ENCODE measurements at places on chromosomes 4 and X.

- DNase-seq = no peak
These were observed 37.2 kb downstream of the MAP9 start for GRCh38 chr4:155339588-155339987.

- DNase-seq = no peak
These were observed 48.6 kb downstream of the ADGRL3 start for GRCh38 chr4:61248705-61249104.

DNA sequence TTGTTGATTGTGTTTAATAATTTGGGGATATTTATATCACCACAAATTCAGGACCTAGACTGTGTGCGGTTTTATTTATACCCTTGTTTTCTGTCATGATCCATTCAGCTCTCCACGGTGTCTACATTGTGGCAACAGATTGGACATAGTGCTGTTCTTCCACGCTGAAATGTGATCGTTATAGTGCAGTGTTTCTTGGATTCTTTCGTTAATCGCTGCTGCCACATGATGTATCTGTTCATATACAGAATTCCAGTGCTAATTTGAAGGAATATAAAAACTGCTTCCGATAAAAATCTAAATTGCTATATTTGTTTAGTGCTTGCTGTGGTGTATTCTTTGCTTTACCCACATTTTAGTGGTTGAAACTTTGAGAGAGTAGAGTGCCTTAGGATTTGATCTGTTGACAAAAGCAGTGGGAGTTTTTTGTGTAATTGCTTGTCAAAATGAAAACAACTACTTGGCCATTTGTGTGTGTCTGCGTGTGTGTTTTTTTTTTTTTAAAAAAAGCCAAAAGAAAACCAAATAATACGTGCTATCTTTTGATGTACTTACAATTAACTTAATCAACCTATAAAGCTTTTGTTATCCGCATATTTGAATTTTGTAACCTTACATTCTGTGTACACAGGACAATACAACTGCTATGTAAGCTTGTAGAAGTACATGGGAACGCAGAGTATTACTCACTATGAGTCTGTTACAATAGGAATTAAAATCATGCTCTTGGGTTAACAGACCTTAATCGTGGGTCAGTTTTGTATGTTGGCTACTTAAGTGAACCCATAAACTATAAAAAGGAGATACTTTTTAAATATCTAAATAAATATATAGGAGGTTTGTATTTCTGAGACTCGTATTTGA is 353.3 kb downstream of the ARHGAP24 start:
- DNase-seq = no peak

GRCh38 chr4:55178226-55179005 is 53.0 kb upstream of the KDR start:
- DNase-seq = no peak

DNA sequence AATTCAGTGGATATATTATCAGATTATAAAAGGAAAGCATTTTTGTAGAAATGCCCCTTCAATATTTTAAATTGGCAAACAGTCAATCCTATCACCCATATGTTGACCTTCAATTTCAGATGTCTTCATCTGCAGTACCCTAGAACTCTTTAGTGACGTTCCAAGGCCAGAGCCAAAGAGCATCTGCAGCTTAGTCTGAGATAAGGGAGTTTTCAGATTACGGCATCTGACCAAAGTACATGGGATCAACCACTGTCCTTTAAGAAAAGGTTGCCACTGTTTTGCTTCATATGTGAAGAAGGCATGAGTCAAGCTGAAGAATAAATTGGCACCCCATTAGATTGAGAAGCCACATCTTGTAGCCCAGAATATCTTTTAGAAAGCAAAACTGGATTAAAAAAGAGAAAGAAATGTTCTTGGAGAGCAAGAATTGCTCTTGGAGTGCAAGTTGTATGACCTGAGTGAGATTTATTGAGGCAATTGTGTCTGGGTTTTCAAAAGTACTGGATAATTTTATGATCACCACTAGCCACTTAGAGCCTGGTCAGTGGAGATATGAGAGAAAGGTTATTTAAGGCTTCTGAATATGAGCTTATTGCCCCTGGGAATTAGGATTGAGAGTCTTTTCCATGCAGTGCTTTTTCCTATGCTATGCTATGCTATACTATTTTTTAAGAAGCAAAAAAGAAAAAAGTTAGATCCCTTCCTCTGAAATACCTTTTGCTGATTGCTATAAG is 251.9 kb upstream of the NR3C2 start:
- DNase-seq = no peak

DNA sequence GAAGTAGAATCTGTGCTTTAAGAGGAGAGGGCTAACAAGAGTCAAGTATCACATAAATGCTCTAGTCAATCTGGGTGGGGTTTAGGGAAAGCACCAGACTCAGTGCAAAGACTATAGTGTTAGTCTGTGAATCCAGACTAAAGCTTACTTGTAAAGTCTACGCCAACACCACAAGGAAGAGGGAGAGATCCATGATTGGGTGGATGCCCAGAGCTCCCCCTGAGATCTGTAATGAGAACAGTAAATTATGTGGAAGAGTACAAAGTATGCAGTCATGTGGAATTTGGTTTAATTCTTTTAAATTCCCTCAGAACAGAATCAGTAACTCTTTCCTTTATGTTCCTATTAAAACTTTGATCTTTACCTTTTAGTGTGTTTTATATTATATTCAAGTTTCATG is 354.7 kb upstream of the SPANXN4 start:
- no peak for DNase-seq

- DNase-seq = no peak
These were observed 18.2 kb downstream of the PRDM8 start for GRCh38 chr4:80215449-80216052.

DNA sequence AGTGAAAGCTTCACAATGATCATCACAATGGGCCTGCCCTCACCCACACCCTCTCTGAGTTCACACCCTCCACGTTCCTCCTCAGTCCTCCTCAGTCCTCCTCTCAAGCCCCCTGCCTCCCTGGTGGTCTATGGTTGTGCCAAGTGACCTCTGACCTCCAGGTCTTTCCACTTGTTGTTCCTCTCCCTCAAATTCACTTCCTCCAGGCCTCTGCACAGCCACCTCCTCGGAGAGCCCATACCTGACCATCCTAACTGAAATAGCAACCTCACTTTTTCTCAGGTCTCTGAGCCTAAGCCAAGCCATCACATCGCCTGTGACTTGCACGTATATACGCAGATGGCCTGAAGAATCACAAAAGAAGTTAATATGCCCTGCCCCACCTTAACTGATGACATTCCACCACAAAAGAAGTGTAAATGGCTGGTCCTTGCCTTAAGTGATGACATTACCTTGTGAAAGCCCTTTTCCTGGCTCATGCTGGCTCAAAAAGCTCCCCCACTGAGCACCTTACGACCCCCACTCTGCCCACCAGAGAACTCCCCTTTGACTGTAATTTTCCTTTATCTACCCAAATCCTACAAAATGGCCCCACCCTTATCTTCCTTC is 293.4 kb upstream of the TENM3 start:
- no peak for DNase-seq

GRCh38 chr4:73010789-73011628 is 58.5 kb downstream of the COX18 start:
- no peak for DNase-seq

DNA sequence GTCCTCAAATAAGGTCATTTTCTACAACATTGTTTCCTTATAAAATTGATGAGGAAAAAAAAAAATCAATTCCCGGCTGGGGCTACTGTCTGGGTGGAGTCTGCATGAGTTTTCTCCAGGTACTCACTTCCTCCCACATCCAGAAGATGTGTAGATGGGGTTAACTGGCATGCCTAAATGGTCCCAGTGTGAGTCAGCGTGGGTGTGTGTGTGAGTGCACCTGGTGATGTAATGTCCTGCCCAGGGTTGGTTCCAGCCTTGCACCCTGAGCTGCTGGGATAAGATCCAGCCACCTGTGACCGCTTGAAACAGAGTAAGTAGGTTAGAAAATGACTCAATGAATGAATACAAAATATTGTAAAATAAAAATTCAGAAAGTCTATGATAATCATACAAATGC is 11.1 kb downstream of the USP26 start:
- no peak for DNase-seq

GRCh38 chrX:53268173-53268572 is 13.2 kb downstream of the IQSEC2 start:
- DNase-seq = no peak

GRCh38 chrX:67563469-67564448 is 19.9 kb downstream of the AR start:
- peak; percentile 8 for DNase-seq

GRCh38 chr4:176320976-176321361 is 1.2 kb downstream of the SPCS3 start:
- DNase-seq = no peak

GRCh38 chr4:72006586-72006985 is 25.2 kb upstream of the NPFFR2 start:
- DNase-seq = no peak

- no peak for DNase-seq
These were observed 9.4 kb downstream of the NAT8L start for GRCh38 chr4:2068566-2068965.

- no peak for DNase-seq
These were observed 273.7 kb upstream of the CTSO start for GRCh38 chr4:156227321-156227720.

- peak; percentile 8 for DNase-seq
These were observed 12.1 kb upstream of the ETNPPL start for GRCh38 chr4:108774809-108775530.

DNA sequence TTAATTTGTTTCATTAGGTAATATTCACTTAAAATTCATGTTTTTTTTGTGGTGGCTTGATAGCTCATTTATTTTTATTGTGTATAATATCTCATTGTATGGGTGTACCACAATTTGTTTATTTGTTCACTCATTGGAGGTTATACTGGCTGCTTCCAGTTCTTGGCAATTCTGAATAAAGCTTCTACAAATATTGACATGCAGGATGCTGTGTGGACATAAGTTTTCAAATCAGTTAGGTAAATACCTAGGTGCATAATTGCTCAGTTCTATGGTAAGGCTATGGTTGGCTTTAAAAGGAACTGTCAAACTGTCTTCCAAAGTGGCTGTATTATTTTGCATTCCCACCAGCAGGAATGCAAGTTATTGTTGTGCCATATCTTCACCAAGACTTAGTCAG is 504.5 kb upstream of the GALNTL6 start:
- DNase-seq = no peak

DNA sequence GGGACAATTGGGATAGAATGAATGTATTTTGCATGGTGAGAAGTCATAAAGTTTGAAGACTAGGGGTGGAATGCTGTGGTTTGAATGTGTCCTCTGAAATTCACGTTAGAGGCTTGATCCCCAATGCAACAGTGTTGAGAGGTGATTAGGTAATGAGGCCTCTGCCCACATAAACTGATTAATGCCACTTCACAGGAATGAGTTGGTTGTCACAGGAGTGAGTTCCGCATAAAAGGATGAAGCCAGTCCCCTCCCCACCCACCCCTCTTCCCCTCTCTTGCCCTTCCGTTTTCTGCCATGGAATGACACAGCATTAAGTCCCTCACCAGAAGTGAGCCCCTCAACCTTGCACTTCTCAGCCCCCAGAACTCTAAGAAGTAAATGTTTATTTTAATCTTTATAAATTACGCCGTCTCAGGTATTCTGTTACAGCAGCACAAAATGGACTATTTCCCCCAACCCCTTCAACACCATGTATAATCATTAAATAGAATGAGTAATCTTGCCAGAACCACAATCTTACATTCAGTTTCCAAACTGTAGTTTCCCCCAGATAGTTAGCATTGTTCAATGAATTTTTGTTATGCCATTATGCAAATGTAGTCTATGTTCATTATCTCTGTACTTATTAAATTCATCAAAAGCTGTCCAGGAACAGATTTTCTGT is 5.5 kb upstream of the MMAA start:
- peak; percentile 80 for DNase-seq

- DNase-seq = no peak
These were observed 14.7 kb downstream of the GAK start for GRCh38 chr4:917466-917865.

DNA sequence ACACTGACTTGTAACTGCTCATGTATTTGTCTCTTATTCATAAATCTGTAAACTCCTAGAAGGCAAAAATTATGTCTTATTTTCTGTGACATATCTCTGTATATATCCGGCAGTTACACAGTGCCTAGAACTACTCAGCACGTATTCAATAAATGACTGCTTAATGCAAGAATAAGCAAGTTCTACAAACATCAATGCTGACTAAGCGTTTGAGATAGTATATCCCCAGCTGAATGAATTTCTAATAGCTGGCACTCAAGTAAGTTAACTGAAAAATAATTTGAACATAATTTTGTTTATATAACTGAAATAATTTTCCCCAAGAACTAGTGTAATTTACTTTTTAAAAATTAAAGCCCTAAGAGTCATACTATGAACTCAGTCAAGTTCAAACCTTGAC is 113.7 kb downstream of the ARAP2 start:
- no peak for DNase-seq

- no peak for DNase-seq
These were observed 406.5 kb downstream of the IQCM start for GRCh38 chr4:149409146-149409545.
